ENCODE measurements at places on chromosomes 1 and 21.

DNA sequence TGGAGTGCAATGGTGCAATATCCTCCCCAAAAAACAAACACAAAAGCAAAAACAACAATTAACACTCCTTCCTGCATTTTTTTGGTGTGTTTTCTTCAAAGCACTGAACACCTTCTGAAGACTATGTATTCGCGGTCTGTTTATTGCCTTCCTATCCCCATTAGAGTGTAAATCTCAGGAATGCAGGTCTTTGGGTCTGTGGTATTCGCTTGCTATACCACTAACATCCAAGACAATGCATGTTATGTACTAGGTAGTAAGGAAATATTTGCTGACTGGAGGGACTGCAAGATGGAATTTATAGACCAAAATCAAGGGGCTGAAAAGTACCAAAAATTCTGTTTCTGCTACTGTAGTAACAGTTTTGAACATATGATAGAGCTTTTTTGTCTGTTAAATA is 299.4 kb downstream of the RYR2 start:
- DNase-seq: no peak

- DNase-seq: no peak
These were observed 457 bp downstream of the VAV3 start for GRCh38 chr1:107964336-107965109.

DNA sequence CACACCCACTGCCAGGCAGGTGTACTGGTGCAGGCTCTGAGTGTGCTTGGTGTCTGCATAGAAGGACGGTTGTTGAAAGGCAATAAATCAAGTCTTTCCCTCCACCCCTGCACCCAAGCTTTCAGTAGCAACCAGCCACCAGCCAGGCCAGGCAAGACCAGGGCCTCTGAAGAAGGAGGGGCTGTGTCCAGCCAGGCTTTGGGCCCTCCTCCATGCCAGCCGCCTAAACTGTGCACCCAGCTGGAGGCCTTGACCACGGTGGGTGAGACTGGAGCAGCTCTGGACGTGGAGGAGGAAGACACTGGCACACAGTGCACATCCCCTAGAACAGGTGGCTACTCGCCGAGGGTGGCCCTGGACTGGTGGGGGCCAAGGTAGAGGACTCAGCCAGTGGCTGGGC is 4.9 kb downstream of the OLIG2 start:
- no peak for DNase-seq

DNA sequence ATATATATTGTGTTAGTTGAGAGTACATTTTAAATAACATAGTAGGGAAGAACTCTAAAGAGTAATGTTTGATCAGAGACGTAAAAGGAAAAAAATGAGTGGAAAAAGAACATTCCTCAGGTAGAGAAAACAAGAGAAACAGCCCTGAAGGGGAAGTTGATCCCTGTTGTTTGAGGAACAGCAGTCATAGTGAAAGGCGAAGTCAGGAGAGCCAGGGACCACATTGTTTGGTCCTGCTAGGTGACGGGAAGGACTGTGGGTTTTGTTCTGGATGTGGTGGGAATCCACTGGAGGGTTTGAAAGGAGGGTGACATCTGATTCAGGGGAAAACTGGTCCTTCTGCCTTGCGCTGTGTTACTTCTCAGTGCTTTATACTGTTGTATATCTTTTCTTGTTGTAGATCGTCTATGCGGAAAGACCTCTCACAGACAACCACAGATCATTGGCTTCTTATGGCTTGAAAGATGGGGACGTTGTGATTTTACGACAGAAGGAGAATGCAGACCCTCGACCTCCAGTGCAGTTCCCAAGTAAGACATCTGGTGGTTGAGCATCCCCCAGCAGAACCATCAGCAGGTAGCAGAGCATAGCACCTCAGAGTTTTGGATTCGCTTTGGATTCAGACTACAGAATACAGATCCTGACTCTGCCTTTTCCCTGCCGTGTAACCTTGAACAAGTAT is 9.2 kb downstream of the DDI2 start:
- no peak for DNase-seq

- DNase-seq: peak; percentile 44
These were observed 11.8 kb downstream of the NHLH2 start for GRCh38 chr1:115829023-115829674.

GRCh38 chr1:65429806-65430205 is 9.3 kb downstream of the LEPR start:
- DNase-seq: no peak

- no peak for DNase-seq
These were observed 88.3 kb downstream of the LRRC40 start for GRCh38 chr1:70117046-70117445.

DNA sequence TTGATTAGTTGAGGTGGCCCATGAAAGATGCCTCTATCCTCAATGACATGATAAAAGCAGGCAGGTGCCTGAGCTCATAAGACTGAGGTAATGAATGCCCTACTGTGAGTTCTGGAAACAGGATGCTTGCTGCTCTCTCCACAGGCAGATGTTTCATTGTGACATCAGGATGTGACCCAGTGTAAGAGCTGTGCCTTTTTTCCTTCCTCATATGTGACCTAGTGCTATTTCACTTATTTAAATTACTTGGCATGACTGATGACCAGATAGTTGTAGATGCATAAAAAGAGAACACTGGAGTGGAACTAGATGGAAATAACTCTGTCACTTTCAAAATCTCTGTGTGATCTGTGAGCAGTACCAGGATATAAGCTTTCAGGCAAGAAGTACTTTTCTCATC is 31.9 kb downstream of the KIF14 start:
- no peak for DNase-seq

DNA sequence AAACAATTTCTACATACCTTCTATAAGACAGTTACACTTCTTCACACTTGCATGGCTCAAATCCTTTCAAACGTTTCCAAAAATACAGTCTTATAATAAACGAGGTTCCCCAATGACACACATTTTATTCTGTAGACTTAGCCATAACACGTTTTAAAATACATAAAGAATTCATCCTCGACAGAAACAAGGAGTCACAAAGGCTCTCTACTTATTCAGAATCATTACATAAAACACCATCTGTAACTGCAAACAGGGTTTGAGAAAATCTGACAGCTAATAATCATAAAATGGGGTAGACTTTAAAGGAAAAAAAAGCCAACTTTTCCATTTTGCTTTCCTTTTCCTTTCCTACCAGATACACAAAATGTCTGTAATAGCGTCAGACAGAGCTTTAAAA is 1.8 kb downstream of the PIK3R3 start:
- no peak for DNase-seq
